ENCODE measurements at places on chromosomes 11 and 22.

GRCh38 chr11:64035576-64035975, at the start of gene FLRT1:
FLRT1 (plus strand) TSS chr11:64035931; CDS start chr11:64116268, 80,337 bp downstream.
- DNase-seq = no peak

DNA sequence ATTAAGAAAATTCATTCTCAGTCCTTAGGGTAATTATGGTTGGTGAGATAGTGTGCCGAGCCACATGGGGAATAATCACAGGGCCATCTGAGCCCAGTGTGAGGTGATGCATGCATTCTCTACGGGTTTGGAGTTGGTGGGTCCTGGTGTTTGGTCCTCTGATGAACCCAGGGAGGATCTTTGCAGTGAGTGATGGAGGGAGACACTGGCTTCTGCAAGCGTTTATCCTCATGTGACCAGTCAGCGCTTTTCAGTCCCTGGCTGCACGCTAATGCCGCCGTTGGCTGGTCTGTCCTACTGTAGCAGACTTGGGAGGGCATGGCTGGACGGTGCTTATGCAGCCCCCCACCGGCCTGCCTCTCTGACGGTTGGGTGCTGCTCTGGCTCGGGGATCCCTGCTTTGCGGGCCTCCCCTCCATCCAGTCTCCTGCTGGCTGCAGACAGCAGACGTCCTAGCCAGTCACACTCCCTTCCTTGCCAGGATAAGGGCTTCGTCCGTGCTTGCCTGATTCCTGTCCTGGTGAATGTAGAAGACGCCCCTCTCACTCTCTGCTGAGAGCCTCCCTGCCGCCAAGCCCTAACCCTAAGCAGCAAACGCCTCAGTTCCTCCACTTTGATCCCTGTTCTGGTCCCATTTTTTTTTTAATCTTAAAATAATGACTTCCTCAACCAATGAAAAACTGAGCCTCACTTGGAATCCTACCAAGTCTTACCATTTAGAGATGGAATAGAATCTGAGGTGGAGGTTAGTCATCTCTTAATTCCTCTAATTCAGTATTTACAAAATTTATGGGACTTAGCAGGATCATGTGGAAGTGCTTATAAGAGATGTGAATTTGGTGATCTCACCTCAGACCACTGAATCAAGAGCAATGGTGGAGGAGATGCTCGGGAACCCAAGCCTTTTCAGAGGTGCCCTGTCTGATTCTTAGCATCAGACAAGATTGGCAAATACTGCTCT, 143.7 kb upstream of the SORL1-AS1 start:
- no peak for DNase-seq

DNA sequence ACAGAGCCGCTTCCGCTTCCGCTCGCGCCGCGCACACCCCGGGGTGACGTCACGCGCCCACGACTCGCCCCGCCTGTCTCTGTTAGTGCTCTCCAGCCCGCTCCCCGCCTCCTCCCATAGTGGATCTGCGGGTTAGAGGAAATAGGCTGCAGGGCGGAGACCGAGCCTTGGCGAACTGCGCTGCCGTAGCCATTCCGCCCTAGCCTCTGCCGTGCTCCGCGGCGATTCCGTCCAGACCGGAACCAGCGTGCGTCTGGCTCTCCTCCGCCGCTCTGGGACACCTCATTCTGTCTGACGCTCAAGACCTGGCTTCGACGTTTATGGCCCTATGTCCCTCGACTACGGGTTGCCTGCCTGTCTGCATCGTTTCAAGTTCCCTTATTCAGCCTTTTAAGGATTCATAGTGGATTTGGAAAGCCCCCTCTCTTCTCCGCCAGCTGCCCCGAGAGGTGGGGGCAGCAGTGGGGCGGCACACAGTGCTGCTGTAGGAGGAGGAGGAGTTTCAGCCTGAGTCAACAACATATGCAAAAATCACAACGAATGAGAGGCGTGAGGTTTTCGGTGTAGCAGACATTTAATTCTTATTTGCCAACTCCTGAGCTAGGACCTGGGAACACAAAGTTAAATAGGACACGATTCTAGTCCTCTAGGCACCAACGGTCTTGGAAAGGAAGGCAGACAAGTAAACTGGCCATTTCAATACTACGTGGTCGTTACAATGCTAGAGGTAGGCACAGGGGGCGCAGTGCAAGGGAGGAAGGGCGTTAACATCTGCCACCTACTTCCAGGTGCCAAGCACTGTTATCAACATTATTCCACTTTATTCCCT, at the start of gene TAF10:
Gene TAF10, minus strand, starts transcription at position 4 of the 829 bp plus-strand sequence. CDS start 27 bp downstream, outside the sequence.
- DNase-seq = peak; percentile 96

DNA sequence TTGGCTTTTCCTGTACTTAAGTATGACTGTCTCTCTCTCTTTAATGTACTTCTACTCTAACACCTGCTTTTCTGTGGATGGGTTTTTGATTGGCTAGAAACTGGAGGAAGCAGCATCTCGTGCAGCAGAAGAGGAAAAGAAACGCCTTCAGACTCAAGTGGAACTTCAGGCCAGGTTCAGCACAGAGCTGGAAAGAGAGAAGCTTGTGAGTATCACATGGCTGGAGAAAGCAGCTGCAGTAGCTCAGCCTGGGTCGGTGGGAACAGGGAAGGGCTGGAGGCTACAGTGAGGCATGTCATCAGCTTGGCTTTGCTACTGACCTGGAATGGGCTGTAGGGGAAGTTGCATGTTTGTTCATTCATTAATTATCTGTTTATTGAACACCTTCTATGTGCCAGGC, 74.2 kb downstream of the SWAP70 start:
- no peak for DNase-seq

DNA sequence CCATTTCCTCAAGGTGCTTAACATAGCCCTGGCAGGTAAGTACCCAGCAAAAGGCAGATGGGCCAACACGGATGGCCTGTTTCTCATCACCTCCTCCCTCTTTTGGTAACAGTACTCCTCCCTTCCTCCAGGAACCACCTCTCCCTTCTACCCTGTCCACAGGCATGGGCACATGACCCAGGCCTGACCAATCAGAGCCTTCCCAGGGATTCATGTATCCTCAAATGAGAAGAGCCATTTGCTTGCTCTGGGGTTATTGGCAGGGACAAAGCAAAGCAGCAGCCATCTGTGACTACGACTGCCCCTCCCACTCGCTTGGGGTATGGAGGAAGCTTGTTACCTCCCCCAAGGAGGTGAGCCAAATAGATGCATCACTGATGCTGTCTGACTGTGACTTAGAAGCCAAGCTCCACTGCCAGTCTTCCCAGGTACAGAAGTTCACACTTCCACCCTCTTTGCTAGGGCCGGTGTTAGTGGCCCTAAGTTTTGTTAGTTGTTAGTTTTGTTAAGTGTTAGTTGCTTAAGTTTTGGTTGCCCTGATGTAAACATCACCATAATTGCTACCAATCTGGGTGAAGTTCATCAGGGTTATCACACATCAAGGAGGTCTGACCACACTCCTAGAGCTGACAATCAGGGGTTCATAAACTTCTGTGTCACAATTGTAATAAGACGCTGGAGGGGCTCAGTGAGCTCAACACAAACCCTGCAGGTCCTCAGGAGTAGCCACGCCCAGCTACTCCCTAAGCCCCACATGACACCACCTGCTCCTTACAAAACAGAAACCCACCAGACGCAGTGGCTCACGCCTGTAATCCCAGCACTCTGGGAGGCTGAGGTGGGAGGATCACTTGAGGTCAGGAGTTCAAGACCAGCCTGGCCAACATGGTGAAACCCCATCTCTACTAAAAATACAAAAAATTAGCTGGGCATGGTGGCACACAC, 57.3 kb downstream of the ARFGAP3 start:
- peak; percentile 6 for DNase-seq

DNA sequence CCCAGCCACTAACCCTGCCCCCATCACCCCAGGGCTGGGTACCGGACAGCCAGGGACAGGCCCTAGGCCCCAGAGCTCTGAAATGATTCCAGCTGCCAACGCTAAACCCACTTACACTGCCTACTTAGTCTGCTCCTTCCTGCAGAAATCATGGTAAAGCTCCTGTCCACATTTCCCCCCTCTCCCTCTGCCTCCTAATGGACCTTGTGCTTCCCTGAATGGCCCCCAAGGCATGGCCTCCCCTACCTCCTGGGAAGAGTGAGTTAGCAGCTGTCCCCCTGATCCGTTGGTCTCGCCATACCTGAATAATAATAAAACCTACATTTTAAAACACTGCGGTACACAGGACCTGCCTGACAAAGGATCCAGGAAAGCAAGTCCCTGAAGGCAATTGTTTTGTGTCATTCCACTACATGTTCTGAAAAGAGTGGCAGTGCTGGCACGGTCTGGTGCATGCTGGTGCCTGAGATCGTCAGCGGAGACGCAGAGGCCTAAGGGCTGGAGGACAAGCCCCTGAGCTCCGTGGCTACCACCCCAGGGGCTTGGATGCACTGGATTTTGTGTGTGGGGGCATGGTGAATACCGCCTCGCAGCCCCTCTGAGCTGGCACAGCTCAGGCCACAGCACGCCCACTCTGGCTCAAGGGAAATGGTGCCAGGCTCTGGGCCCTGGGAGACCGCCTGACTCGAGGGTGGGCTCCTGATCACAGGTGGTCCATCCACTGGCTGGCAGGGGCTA, 186.3 kb downstream of the CTTN start:
- DNase-seq = no peak

GRCh38 chr11:75163921-75164849, 13.3 kb downstream of the SLCO2B1 start:
- no peak for DNase-seq

GRCh38 chr22:38295863-38296262, 21.4 kb downstream of the CSNK1E start:
- no peak for DNase-seq

GRCh38 chr11:84853841-84854497, 773.2 kb downstream of the DLG2 start:
- no peak for DNase-seq

GRCh38 chr11:72141066-72141465, 5.5 kb downstream of the FOLR3 start:
- no peak for DNase-seq

- peak; percentile 12 for DNase-seq
Measured at GRCh38 chr11:2775083-2775625, 75.4 kb upstream of the KCNQ1OT1 start.

GRCh38 chr11:117826190-117826570, 1.6 kb upstream of the FXYD2 start:
- no peak for DNase-seq

DNA sequence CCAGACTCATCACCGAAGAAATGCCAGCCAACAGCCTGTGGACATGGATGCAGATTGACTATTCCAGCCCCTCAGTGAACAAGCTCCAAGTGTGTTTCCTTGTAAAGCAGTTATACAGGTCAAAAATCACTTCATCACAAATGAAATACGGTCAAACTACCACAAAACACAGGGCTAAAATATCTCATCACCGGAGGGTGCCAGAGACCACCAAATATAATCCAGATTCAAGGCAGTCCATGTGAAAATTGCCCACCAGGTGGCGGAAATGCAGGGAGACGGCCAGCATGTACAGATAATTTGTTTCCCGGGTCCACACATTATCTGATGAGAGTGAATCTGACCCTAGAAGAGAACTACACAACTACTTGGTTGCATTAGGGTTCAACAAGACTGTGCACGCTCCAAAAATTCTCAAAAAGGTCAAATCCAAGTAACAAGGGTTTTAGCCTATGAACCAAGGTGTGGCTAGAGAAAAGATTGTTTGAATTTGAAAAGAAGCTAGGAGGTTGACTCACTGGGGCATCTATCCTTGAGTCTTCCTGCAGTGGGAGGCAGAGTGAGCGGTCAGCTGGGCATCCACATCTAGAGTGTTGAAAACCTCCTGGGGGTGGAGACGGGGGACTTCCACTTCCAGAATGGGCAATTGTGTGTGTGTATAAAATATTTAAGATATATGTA, 71.7 kb downstream of the IGLL5 start:
- peak; percentile 78 for DNase-seq

DNA sequence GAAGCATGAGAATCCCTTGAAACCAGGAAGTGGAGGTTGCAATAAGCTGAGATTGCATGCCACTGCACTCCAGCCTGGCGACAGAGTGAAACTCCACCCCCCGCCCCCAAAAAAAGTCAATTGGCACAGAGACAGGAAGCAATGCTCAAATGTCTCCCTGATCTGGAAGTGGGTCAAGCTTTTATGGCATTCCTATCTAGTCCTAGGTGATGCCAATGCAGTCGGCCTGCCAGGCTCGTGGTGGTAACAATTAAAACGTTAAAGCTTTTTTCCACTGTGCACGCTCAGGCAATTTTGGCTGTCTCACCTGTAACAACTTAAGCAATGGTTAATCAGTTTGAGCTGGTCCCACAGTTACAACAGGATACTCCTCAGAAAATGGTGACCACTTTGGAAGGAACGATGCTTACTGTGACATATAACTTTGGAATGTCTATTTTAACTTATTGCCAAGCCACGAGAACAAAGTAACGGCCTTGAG, 18.9 kb upstream of the PISD start:
- DNase-seq = no peak

DNA sequence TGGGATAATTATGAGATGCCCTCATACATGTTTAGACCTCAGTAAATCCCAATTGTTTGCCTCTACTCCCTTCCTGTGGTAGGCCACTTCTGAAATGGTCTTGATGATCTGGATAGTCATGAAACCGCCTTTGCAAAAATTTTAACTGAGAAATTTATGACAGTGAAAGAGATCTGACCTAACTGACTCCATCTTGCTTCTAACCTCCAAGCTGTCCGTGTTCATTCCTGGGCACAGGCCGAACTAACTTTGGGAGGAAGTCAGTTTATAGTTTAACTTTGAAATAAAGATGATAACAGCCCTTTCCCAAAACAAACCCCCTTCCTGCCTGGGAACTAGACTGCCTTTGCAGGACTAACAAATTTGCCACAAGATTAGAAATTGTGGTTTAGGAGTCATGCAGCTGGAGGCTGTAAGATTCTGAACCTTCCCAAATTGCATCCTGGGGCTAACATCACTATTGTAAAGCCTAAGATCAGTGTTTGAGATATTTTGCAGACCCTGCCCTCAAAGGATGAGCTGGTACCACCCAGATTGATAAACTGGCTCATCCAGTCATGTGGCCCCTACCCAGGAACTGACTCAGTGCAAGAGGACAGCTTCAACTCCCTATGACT, 19.9 kb upstream of the CTR9 start:
- no peak for DNase-seq

DNA sequence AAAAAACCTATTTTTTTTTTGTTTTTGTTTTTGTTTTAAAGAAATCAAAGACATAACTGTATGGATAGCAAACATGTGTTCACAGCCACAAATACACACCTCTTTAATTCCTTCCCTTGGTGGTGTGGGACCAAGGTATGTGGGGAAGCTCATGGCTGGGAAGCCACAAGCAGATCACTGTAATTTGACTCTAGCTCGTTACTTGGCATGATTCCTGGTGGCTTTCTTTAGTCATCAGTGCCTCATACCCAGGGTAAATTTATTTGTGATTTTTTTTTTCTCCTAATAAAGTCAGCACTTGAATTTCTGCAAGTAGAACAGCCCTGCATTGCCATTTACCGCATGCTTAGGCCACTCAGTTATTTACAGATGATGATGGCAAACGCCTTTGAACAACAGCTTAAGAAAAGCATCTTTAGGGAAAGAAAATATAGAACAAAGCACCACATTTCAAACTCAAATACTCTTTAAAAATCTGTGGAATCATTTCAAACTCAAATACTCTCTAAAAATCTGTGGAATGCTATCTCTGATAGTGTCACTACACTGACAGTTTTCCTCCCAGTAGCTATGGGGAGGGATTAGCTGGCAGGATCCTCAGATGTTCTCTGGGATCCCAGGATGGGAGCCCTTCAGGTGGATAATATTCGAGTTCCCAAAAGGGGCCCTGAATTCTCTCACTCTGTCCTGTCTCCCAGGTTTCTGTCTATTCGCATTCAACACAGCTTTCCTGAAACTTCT, 687.2 kb downstream of the OPCML start:
- DNase-seq = no peak

All from CD4-positive, alpha-beta T cell treated with Interleukin-10 for 1 hour (primary cell).